ENCODE measurements at places on chromosomes 2 and 18.

GRCh38 chr2:50347358-50348044, 684.4 kb downstream of the NRXN1 start:
- no peak overlapping the region for H3K27ac ChIP-seq
- peak overlapping the region; percentile 85 for H3K4me3 ChIP-seq
- H3K4me1 ChIP-seq: peaks cover 28% of the 10 kb centered on the region
- peak; percentile 72 for DNase-seq

GRCh38 chr2:25112113-25112512, 56.3 kb downstream of the POMC start:
- peaks cover 20% of the 10 kb centered on the region for H3K4me1 ChIP-seq
- peaks cover 6% of the 10 kb centered on the region for H3K27me3 ChIP-seq
- no peak overlapping the region for H3K27ac ChIP-seq
- H3K4me3 ChIP-seq: no peak overlapping the region
- DNase-seq: no peak

DNA sequence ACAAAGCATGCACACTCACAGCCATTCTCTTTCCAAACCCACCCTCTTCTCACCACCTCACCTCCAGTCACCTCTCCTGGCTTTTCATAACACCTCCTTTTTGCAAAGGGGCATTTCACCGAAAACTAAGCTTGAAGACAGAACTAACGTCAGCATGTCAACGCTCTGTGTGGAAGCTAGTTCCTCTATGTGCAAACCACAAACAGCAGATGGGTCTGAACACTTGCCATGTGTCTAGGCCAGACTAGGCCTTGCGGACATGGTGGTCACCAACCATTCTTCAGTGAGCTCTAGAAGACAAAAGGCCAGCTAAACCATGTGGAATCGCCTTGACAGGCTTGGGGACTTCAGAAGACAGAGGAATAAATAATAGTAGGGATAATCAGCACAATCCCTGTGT, 148.5 kb downstream of the TXNL1 start:
- no peaks in the 10 kb centered on the region for H3K4me1 ChIP-seq
- DNase-seq: no peak
- H3K36me3 ChIP-seq: no peaks in the 10 kb centered on the region
- H3K4me3 ChIP-seq: no peak overlapping the region
- H3K27ac ChIP-seq: no peak overlapping the region
- peaks cover 3% of the 10 kb centered on the region for H3K27me3 ChIP-seq

DNA sequence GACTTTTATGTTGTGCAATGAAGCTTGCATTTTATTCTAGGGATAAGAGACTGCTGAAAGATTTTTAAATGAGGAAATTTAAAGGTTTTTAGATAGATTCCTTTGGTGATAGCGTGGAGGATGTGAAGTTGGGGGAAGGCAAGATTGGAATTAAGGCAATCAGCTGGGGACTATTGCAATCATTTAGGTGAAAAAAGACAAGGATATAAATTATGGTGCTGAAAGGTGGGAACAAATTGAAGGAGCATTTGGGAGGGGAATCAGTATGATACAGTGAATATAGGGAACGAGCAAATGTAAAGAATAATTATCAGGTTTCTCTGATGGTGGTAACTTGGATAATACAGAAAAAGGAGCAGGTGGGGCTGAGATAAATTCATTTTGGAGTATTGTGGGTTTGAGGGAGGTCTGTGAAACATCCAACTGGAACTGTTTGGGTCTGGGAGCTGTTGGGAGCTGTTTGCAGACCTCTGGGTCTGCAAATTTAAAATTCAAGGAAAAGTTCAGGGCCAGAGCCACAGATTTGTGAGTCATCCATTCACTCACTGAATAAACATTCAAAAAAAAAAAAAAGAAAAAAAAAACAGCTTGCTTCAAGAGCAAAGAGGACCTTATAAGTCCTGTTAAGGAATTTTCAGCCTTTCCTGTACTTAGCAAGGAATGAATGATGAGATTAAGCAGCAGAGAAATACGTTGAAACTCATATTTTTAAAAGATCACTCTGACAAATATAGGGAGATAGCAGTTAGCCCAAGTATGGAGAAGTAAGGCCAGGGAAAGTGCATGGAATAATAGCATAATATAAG, 257.5 kb upstream of the FN1 start:
- H3K4me3 ChIP-seq: no peak overlapping the region
- H3K4me1 ChIP-seq: peaks cover 24% of the 10 kb centered on the region
- no peak overlapping the region for H3K27ac ChIP-seq
- no peak for DNase-seq
- H3K36me3 ChIP-seq: no peaks in the 10 kb centered on the region

DNA sequence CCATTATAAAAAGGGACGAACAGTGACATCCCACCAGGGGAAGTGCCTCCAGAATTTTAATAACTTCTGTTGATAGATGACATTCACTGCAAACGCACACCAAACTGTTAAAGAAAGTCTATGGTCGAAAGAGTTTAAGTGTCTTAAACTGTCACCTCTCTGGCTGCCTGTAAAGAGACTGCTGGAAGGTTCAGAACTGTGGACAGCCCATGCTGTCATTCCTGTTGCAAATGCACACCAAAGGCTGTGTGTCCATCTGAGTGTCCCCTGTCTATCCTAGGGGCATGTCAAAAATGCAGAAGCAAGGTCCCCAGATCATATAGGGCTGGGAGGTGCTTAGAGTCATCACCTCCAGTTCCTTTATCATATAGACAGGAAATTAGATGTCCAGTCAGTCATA, 171.8 kb downstream of the CYRIA start:
- DNase-seq: no peak
- H3K4me1 ChIP-seq: peaks cover 16% of the 10 kb centered on the region
- H3K36me3 ChIP-seq: no peaks in the 10 kb centered on the region
- no peaks in the 10 kb centered on the region for H3K27me3 ChIP-seq
